Left ventricle myocardium superior (tissue), 1 donor: ENCODE measurements at places on chromosomes 1 and 21. TPM values are rescaled to one million over a fixed set of nuclear protein-coding genes. Genes with fewer than 3 reads are reported as not detected.

DNA sequence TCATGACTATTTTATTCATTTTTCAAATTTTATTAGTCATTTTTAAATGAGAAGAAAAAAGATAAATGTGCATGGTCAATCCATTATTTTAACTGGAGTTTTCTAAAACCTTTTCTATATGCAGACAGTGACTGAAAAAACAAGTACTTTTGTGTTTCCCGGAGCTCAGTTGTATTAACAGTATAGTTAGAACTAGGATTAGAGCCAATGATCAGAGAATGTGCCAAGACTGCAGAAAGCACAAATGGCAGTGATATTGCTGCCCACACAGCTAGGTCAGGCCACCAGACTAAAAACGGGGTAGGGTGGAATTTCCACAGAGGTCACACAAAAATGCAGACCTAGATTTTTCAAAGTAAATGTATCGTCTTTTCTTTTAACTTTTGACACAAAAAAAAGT is 163.1 kb upstream of the GRIK3 start:
- no peak for DNase-seq

GRCh38 chr1:186772228-186772627 is 56.5 kb upstream of the PLA2G4A start:
- no peak for DNase-seq

DNA sequence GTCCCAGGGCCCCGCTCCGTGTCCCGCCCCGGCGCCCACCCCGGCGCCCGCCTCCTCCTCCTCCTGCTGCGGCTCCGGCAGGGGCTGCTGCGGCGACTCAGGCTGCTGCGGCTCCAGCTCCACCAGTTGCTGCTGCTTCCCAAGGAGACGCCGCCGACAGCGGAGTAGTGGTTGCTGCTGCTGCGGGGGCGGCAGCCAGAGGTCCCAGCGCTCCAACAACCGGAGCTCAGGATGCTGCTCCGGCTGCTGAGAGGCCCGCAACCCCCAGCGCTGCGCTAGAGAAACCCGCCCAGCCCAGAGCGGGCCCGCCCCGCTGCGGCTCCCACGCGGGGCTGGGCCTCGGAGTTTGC is 1.1 kb downstream of the CRCT1 start:
- DNase-seq = no peak

DNA sequence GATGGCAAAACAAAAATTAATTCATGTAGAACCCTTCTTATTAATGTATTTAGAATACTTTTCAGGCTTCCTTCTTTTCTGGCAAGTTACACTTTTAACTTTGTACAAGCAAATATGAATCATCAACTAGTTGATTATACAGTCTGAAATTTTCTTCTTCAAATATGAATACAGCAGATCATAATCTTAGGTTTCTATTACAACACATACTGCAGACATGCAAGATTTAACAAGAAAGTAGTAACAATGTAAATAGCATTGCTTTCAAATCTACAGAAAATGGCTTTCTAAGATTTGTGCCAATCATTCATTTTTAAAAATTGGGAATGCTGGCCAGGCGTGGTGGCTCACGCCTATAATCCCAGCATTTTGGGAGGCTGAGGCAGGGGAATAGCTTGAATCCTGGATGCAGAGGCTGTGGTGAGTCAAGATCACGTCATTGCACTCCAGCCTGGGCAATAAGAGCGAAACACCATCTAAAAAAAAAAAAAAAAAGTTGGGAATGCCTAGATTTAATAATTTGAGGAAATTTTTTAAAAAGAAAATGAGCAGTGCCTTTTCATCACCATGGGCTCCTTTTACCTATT is 68.4 kb upstream of the DPYD start:
- no peak for DNase-seq

- DNase-seq = no peak
Measured at GRCh38 chr1:185404907-185405568, 88.0 kb upstream of the IVNS1ABP start.

- DNase-seq = no peak
Measured at GRCh38 chr1:77373702-77374101, 91.9 kb downstream of the AK5 start.

DNA sequence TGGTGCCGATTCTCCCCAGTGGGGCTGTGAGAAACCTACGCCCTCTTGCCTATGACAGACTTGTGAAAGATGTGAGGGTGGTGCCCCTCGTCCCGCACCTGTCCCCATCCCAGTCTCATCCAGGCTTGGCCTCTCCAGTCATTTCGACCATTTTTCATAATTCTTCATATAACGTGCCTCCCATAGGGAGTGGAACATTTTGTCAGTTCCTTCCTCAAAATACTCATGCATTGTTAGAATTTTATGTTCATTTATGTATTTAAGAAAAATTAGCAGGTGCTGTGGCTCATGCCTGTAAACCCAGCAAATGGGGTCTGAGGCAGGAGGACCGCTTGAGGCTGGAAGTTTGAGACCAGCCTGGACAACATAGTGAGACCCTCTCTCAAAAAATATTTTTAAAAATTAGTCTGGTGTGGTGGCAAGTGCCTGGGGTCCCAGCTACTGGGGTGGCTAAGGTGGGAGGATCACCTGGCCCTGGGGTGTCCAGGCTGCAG is 19.7 kb upstream of the SMPDL3B start:
- DNase-seq = no peak

DNA sequence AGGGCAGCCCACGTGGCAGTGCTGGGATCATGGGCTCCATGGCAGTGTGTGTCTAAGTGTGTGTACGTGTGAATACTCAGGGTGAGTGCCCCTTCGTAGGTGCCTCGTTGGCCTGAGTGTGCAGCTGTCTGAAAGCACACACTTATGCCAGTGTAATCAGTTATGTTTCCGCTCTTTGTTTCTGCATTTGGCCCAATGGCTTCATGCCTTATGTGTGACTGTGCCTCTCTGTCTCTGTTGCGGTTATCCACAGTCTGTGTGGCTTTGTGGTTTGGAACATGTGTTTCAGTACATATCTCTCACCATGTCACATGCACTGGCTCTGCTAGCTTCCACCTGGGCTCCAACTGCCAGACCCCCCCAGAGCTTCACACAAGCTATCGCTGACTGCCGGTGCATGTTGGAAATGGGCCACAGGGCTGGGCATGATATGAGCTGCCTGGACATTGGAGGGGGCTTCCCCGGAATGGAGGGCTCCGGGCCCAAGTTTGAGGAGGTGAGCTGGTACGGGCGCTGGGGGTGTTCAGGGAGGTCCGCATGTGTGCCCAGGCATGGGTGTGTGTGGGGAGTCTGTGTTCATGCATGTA is 70.3 kb upstream of the TINAGL1 start:
- no peak for DNase-seq

DNA sequence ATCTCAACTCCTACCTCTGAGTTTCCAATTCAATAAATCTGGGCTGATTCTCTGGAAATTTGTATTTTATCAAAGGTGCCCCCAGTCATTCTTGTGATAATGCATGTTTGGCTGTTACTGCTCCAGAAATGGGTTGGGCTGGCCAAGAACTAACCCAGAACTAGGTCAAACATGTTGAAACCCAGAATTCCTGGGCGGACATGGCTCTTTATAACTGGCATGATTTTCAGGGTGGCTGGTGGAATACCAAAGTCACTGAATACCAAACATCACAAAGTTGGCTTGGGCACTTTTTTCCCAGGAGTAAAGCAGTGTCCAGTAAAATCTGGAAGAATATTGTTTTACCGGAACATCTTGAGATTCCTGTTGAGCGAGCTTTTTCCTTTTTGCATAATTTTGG is 89.4 kb upstream of the S1PR1 start:
- DNase-seq = no peak

DNA sequence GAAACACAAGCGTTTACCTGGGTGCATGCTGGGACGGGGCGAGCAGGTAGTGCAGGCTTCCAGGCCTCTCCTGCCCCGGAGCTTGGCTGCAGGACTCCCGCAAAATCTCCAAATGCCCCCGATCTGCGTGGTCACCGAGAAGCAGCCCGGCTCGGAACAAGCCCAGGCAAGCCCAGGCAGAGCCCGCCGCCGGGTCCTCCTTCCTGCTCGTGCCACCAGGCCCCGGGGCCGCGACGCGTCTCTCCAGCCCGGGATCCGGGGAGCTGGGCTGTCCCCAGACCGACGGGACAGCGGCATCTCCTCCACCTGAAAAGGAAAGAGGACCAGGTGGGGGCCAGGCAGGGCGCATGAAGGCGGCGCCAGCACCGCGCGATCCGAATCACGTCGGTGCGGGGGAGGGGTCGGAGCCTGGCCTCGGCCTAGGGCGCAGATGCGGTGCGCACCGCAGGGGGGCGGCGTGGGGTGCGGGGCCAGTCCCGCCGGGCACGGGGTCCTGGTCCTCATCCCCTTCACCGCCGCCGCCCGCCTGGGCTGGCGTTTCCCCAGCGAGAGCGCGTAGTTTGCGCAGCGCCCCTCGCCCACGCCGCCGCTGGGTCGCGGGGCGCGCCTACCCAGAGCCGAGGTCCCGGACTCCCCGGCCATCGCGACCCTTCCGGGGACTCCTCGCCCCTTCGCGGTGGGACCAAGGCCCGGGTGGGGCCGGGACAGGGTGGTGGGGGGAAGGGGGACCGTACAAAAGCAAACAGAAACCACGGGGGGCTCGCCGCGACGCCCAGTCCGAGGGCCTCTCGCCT is 52.4 kb upstream of the H6PD start:
- DNase-seq = peak; percentile 60

KCNE1 gene
- total RNA-seq = 5.3 TPM

RAP1GAP gene
- total RNA-seq = 3.4 TPM

FCRLB gene
- total RNA-seq = 0.17 TPM

CHIA gene
- not detected for total RNA-seq

GPR3 gene
- total RNA-seq = 0.12 TPM

GJA9 gene
- total RNA-seq = not detected
